ENCODE measurements at places on chromosomes 11 and 22.
A peak's percentile ranks its signal among the peaks of the same experiment; 100 is the strongest.

- no peak for DNase-seq
These were observed 2.3 kb upstream of the FOLR1 start for GRCh38 chr11:72189455-72190250.

DNA sequence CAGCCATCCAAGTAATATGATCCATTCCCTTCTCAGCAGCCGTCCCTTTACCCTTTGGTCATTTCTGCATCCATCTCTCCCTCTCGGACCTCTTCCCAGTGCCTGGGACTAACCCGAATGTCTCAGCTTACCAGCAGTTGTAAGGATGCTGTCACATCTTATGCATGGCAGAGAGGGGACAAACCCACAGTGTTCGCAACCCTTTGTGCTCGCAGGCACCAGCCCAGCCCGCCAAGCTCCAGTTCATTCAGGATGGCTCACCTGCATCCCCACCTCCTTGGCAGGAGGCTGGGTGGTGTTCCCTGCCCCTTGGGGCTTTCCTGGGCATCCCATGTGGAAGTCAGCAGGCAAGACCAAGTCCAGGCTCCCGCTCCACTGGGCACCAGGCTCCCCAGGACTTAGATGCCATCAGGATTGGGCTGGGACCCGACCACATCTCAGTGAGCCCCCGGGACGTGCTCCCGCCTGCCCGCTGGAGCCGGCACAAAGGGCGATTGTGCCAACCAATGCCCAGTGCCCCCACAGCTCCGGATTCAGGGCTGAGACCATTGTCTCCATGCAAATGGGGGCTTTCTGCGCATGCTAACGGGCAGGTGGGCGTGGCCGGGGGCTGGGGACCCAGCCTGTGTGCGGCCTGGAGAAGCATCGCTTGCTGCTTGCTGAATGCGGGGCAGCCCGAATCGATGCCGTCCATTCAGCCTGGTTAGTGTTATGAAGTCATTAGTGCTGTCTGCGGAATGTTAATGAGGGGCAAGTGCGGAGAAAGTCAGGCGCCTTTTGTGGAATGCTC lies 108.6 kb downstream of the KCNQ1OT1 start:
- DNase-seq = no peak

DNA sequence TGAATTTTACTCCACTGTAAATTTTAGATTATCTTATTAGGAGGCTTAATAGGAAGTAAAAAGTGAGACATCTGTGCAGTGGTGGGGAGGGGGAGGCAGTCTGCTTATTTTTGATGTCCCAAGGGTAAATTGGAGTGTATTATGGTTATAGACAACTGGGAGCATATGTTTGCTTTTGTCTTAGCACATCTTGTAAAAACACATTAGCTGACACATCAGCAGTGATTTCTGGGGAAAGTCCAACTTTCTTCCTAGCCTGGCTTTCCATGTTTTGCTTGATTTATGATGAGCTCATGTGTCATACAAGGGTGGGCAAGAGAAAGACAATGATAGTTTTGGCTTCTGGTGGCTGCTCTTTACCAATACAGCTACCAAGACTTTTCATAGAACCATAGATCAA lies 4.0 kb downstream of the ANO3 start:
- DNase-seq = no peak

DNA sequence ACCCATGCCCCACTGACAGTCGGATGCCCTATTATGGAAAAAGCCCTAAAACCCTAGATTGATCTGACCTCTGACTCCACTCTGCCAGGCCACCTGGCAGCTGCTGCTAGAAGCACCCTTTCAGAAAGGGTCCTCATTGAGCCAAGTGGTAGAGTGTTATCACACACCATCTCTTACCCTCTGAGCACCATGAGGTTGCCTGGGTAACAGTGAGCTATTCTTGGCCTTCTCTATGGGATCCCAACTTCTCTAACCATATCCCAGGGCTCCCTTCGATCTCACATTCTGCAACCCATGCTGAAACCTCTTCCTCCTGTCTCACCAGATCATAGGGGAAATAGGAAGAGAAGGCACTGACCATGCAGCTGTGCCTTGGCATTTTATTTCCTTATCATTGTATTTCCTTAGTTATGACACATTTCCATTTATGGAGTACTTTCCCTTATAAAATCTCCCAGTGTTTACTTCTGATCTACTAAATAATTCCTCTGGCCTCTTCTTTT lies 52.7 kb downstream of the MPPED2 start:
- DNase-seq = no peak

GRCh38 chr22:21032868-21033688 lies 717 bp upstream of the SLC7A4 start:
- peak; percentile 26 for DNase-seq

DNA sequence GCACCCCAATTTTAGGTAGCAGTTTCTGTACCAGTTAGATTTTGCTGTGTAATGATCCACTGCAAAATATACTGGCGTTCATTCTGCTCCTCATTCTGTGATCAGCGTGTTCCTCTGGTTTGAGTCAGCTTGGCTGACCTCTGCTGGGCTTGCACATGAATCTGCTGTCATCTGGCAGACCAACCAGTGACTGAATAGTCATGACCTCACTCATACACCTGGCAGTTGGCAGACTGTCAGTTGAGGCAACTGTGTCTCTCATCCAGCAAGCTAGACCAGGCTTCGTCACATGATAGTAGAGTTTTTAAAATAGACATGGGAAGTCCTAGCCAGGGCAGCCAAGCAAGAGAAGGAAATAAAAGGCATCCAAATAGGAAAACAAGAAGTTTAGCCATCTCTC lies 316.3 kb upstream of the LARGE1 start:
- no peak for DNase-seq

- no peak for DNase-seq
These were observed 19.6 kb downstream of the DAGLA start for GRCh38 chr11:61699737-61700160.

DNA sequence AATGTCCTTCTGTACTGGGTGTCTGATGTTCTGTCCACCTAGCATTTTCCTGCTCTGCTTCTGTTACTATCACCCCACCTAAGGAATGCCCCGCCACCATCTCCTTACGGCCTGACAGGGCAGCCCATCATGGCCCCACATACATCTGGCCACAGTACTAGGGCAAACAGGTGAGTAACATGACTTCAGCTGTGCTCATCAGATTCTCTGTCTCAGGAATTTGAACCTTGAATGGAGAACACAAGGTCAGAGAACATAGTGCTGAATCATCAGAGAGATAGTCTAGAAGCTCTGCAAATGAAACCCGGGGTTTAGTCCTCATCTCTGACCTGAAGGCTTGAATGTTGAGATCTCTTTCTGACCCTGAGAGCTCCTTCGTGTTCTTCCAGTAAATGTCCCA lies 32.4 kb downstream of the ZC3H12C start:
- no peak for DNase-seq

GRCh38 chr11:7439746-7440320 lies 45.5 kb upstream of the OLFML1 start:
- DNase-seq = no peak

DNA sequence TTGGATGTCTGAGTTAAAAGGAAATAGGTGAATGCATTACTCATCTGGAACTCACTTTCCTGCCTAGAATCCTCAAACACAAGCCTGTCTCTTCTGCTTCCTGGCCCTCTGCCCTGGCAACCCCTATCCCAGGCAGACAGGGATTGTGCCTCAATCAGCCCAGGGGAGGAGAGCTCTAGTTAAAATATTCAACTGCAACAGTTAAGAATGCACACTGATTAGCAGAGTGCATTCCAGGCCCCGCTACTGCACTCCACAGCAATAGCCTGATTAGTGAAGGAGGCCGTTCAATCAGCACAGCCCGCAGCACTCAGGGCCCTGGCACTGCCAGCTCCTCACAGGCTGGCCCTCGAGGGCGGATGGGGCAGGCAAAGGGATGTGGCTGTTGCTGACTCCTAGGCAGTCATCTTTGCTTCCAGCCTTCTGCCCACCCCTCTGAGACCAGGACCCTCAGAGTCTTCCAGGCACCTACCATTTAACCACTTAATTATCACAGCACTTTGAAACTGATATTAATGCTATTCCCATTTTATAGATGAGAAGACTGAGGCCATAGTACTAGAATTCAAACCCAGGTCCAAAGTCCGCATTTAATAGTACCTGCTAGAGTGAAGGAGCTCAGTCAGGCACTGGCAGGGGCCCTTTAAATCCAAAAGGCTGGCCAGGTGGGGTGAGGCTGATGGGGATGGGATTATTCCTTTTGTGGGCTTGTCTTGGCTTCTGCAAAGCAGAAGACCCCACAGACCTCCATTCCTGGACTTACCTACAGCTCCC lies 435.3 kb downstream of the SOX6 start:
- no peak for DNase-seq

DNA sequence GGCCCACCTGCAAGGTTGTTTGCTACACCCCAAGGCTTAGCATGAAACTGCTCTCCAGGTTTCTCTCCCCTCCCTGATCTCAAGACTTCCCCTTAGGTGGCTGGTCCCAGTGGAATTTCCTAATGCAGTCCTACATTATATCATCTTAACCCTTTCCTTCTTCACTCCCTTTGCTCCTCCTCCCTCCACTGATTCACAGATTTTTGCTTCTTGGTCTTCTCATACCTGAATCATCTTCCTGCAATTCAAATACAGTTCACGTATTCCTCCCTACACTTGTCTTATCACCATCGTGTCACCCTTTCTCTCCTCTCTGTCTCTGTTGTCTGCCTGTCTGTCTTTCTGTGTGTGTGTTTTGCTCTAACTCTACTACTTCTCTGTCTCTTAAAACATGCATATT lies 17.0 kb downstream of the MMP10 start:
- DNase-seq = no peak

- DNase-seq = no peak
These were observed 162.4 kb upstream of the LMO1 start for GRCh38 chr11:8426076-8426475.

- no peak for DNase-seq
These were observed 2.1 kb downstream of the MED15 start for GRCh38 chr22:20509344-20510047.

DNA sequence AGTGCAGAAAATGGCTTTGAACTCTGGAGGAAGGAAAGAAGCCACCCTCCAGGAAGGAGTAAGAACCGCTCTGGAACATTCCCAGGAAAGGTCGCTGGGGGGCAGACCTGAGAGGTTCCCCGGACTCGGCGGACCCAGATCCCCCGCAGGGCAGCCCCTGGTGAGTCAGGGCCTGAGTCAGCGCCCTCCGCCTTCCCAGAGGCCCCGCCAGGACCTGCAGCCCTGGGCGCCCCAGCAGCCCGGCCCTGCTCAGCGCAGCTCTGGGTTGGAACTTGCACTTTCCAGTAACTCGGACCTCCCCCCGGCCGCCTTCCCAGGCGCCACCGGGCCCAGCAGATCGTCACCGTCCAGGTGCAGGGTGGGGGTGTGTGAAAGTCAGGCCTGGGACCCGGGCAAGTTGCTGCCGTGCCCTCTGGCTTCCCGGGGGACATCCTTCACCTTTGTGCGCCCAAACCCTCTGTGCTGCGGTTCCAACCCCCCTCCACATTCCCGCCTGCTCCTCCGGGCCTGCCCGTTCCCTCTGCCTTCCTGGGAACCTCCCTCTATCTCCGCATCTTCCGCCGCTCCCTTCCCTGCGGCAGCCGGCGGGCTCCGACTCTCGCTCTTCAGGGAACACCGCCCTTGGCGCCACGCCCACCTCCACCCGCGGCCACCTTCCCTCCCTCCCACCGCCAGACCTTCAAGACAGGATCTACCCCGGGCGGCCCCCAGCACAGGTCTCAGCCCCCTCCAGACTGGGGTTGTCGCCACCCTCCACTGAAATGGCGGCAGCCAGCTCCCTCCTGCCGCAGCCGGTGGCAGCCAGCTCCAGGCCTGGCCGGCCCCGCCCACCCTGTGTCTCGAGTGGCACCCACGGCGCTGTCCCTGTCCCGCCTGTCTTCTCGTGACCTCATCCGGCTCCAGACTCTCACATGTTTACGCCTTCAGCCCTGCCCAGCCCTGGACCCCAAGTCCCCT lies 36.8 kb upstream of the WNT7B start:
- peak; percentile 69 for DNase-seq

- no peak for DNase-seq
These were observed 68.4 kb upstream of the CLNS1A start for GRCh38 chr11:77705876-77706579.

DNA sequence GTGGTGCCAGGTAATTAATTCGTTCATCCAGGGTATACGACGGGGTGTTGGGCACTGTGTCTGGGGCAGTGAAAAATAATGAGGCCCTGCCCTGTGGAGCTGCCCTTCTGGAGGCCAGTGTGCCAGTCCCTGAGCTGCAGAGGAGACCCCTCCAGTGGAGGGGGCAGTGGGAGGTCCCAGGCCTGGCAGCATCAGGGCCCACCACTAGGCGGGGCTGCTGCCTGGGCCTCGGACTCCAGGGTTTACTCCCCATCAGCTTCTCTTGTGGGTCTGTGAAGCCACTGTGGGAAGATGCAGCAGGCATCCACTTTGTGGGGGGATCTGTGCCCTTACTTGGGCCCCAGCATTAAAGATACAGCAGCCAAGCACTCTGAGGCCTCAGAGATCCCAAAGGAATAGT lies 17.4 kb upstream of the TMPRSS6 start:
- DNase-seq = no peak

DNA sequence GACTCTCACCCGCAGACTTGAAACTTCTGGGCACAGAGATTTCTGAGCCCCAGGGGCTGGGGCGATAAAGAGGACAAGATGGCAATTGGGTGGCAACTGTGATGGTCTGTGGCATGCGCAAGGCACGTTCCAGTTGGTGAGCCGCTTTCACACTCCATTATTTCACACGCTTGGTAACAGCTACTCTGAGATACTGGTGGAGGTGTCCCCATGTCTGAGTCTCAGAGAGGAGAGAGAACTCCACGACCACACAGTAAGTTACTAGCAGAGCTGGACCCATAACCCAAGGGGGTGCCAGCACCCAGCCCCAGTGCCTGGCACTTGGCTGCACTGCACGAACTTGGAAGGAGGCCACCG lies 6.0 kb upstream of the KCNJ4 start:
- no peak for DNase-seq

GRCh38 chr11:64887234-64887756 lies 8.9 kb upstream of the EHD1 start:
- DNase-seq = no peak

DNA sequence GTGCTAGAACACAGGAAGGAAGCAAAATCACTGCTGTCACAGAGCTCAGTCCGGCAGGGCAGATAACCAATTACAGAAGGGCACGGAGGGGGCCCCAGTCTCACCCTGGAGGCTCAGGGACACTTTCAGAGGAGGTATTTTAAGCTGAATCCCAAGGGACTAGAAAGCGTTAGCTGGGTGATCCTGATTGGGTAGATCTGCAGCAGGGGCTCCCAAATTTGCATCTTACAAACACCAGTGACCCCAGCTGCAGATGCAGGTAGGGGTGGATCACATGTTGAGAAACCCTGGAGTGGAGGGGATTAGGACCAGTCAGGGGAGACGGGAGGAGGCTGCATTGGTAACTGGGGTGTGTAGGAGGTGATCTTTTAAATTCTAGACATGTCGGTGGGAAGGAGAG lies 91.4 kb downstream of the CSNK2A3 start:
- no peak for DNase-seq

GRCh38 chr11:30458541-30458940 lies 127.6 kb downstream of the MPPED2 start:
- DNase-seq = no peak

- DNase-seq = no peak
These were observed 33.1 kb upstream of the PAMR1 start for GRCh38 chr11:35558513-35558912.

- no peak for DNase-seq
These were observed 15.5 kb downstream of the OR52M1 start for GRCh38 chr11:4560467-4560866.

Data from neuronal stem cell (in vitro differentiated cells).